ENCODE measurements at places on chromosomes 13 and 19.

- DNase-seq: no peak
These were observed 103.4 kb downstream of the LHFPL6 start for GRCh38 chr13:39499604-39500003.

DNA sequence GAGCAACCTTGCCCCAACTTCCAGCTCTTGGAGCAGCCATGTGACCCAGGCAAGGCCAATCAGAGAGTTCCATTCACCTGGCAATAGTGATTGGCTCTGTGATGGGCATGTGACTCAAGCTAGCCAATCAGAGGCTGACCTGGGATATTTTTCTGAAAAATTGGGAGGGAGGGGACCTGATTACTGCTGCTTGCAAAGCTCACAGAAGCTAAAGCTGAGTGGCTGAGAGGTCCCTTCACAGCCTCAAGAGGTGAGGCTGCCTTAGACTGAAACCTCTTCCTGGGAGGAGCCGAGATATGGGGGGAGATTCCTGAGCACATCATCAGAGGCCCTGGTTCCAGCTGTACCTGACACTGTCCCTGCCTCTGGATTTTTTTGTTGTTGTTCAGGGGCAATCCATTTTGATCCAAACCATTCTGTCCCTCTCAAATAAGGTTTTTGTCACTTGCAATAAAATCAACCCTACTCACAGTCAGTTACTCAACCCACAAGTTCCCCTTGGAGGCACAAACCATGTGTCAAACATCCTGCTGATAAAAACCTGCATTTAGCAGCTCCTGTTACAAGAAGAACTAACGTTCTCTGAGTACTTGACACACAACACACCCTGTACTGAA is 4.8 kb downstream of the CIB3 start:
- no peak for DNase-seq

GRCh38 chr19:55310498-55310897 is 14.6 kb downstream of the TMEM150B start:
- DNase-seq: no peak

DNA sequence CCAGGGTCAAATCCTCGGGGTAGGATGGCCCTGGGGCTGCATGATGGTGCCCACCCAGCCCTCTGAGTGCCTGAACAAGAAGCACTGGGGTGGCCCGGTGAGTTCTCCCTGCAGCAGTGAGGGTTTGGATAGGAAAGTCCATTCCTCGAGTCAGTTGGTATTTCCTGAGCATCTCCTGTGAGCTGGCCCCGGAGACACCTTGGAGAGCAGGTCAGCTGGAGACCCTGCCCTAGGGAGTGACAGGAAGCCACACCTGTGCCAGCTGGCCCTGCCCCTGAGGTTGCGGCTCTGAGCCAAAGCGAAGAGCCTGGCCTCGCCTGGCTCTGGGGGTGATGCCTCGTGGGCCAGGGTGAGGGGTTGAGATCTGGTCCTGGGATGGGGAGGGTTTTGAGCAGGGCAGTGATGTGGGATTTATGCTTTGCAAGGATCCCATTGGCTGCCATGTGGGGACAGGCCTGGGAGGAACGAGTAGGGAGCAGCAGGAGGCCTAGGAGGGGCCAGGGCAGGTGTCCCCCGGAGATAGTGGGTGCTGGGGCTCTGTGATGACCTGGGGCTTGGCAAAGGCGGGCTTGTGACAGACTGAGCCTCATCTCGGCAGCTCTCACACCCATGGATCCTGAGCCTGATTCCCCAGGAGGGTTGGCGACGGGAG is 16.0 kb downstream of the CRTC1 start:
- DNase-seq: no peak

GRCh38 chr19:43895727-43896308 is 39.3 kb downstream of the ZNF45 start:
- no peak for DNase-seq

DNA sequence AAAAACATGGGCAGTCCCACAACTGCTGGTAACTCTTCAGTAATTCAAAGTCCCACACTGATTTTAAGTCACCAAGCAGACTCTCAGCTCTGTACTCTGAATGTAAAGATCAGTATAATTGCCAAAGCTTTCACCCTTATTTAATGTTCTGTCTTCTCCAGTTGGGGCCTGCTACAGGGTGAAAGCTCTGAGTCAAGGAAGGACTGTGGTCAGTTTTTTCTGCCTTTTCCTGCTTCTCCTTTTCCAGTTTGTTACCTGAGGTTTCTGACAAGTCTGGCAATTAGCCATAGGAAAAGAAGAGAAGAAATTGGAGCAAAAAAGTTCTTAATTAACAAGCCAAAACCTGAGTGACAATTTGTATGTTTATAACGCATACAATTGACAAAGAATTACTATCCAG is 279.3 kb downstream of the RBM26 start:
- peak; percentile 8 for DNase-seq

- DNase-seq: no peak
These were observed 702 bp downstream of the PTH2 start for GRCh38 chr19:49422407-49423070.

DNA sequence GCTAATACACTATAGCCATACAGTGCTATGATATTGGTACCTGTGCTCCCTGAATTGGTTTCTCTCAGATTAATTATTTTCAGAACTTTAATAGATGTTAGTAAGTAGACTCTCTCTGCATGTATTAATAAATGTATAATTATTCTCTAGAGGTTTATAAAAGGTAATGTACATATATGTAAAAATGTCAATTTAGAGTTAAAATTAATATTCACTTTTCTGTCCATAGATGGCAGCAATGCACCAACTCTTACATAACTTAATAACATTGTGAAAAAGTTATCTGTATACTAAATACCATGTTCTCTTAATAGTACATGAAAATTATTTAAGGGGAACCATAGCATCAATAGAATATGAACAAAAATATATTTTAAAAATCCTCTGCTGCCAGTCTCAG is 515.0 kb upstream of the KLHL1 start:
- no peak for DNase-seq

- no peak for DNase-seq
These were observed 17.9 kb downstream of the SLAIN1 start for GRCh38 chr13:77715233-77715891.

DNA sequence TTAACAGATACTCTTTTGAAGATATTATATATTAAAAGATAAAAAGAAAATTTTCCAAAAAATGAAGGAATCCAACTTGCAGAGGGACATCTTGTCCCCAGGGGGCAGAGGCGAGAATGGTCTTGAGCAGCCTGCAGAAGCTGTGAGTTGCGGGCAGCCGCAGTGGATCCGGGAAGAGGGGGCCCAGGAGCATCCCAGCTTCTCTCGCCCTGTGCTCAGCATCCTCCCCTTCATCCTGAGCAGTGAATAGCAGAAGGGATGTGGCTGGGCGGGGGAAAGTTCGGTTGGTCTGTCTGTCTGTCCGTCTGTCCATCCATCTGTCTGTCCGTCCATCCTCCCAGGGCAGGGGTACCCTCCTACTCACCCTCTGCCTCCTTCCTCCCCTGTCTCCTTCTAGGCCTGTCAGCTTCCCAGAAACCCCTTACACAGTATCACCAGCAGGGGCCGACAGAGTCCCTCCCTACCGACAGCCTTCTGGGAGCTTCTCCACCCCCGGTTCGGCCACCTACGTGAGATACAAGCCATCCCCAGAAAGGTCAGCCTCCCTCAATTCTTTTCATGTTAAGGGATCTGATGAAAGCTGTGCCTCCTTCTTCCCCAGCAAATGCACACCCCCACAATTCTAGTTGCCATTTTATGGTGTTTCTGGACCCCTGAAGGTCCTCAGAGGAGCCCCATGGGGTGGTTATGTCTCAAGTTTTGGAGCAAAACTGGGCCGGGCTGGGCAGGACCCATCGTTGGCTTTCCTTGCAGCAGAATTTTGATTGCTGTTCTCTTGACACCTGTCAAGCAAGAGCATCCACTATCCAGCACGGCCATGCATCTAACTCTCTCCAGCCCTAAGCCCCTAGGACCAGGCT is 81.6 kb downstream of the DPF1 start:
- DNase-seq: peak; percentile 36

- no peak for DNase-seq
These were observed 146.5 kb upstream of the SOX21 start for GRCh38 chr13:94858856-94859255.

Measured in HT1080 (cell line).